Fibroblast of skin of right quadriceps (primary cell): ENCODE measurements at places on chromosomes 11 and 22.

DNA sequence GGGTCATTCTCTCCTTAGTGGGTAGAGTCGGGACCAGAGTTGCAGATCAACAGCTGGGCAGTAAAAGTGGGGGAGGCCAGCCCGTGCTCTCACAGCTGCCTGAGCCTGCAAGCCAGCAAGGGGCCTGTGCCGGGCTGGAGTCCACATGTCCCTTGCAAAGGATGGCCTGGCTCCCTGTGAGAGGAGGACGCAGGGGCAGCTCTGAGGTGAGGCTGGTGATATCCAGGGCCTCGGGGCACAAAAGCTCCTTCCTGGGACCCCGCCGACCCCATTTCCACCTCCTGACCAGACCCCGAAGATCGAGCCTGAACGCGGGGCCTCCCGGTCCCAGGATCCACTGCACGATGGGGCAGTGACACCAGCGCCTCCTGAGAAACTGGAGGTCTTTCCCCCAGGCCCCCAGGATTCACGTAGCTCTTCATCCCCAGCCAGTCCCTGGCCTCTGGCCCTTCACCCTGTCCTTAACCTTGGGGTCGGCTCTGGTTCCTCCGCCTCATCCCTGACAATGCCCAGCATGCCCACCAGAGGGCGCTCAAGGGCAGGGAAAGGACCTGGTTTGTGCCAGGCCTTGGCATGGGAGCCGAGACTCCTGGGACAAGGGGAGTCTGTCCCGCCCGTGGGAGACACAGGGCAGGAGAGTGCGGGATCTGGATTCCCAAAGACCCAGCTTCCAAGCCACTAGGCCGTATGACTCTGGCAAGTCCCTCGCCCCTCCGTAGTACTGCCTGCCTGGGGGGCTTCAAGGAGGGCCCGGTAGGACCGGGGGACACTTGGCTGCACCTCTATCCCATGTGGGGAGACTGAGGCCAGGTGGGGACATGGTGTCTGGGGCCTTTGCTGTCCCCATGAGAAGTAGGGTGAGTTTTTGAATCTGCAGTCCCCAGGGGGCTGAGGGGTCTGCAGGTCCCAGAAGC is 17.8 kb upstream of the WNT7B start:
- peak; percentile 59 for DNase-seq

DNA sequence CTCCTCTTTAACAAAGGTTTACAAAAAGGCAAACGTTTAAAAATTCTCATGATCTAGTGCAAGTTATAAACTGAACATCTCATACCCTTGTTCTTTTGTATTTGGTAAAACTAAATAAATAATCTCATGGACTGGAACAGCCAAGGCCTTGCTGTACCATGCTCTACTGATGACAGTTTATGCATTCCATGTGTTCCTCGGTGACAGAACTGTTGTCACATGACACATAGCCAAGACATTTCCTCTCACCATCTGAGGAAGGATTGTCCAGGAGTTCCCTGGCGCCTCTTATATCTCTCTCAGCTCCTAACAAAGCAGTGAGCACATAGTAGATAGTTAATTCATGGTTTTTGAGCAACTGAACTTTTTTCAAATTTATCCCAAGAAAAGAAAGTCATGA is 12.6 kb downstream of the CCDC83 start:
- peak; percentile 65 for DNase-seq

GRCh38 chr22:46119729-46120419 is 30.5 kb upstream of the PPARA start:
- DNase-seq = peak; percentile 44

DNA sequence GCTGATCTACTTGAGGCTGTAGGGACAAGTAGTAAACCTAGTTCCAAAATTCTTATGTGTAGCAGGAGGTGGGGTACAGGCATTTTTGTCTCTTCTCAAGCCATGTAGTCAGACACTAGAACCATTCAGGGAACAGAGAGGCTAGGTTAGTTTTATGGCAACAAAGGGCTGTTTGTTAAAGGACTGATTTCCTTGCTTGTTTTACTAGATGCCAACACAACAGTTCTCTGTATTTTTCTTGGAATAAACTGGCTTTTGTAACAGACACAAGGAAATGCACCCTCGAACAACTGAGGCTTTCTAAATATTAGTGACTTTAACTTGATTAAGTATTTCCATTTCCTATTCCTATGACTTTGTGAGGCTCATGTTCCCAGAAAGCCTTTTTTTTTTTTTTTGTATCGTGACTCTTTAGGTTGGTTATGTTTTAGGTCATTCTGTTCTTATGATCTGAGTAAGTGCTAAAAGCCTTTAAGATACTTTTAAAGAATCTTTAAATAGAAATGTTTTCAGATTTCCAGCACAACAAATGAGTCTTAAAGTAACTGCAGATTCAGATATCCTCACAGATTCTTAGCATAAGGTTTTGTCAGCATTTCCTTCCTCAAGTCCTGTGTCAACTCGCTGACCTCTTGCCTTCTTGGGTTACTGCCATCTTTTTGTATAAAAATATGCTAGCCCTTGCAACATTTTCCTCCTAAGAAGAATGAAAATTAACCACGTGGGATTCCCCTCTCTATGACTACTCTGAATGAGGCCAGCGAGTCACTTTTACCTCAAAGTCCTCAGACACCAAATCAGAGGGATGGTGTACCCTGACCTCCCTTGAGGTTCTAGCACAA is 92.5 kb downstream of the CCDC83 start:
- peak; percentile 91 for DNase-seq

DNA sequence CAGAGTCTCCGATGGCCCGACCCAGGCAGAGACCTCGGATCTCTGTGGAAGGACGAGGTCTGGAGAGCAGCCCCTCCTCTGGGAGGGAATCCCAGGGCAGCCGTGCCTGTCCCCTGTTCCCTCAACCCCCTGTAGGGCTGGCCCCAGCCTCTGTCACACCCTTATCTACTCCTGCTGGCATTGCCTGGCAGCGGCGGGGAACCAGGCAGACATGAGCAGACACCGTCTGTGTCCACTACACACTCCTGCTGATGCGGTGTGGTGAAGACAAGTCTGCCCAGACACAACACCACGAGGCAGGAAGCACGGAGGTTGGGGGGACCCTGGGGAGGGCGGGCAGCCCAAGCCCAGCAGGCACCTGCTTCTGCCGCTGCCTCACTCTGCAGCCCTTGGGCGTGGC is 52.5 kb upstream of the A4GALT start:
- no peak for DNase-seq

DNA sequence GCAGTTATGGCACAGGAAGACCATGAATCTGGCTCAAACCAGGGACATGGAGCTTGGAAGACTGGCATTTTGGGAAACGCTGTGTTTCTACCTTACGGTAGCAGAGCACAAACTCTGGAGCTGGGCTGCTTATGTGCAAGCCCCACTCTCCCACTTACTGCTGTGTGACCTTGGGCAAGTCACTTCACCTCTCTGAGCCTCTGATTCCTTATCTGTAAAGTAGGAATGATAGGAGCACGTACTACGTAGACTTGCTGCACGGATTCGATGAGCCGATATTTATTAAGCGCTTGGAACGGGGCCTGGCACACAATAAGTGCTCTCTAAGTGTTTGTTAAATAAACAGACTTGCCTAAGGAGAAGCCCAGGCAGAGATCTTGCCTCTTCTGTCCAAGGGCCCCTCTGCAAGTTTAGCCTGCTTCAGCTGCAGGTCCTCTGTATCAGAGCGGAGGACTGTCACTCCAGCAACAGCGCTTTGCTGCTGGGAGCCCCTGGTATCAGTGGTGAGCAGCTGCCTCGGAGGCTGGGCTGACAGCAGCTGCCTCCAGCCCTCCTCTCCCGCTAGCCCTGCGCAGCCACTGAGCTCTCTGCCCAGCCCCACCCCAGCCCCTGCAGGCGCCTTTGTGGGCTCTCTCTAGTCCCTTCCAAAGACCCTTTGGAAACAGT is 96.9 kb upstream of the ANO1 start:
- no peak for DNase-seq

- peak; percentile 38 for DNase-seq
These were observed 150.1 kb upstream of the LRRC4C start for GRCh38 chr11:41609511-41609910.

GRCh38 chr22:30922151-30922611 is 46.4 kb downstream of the MORC2 start:
- DNase-seq = peak; percentile 53

DNA sequence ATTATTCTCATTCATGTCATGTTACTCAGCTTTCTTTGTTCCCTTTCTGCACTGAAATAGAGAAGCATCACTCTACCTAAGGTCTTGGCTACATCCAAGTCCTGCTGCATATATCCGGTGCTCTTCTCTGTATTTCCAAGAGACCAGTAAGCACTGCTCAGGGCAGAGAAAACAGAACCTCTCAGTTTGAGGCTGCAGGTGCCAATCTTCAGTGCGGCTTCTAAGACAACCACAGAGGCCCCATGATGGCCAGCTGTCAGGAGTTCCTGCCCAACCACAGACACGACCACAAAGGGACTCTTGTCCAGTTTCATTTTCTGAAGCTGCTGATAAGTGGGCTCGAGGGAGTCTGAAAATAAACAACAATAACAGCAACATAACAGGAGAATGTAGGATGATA is 378.4 kb upstream of the PITPNB start:
- DNase-seq = no peak

GRCh38 chr11:10604798-10605197 is 36.3 kb upstream of the LYVE1 start:
- no peak for DNase-seq
